ENCODE measurements at places on chromosomes 12 and 14. TPM values are rescaled to one million over a fixed set of nuclear protein-coding genes. Genes with fewer than 3 reads are reported as not detected.

Gene SLC6A15
- 0.12 TPM for total RNA-seq

Gene RNASE2
- total RNA-seq: not detected

Gene TRPV4
- total RNA-seq: not detected

Gene CMTM5
- not detected for total RNA-seq

Gene SLC5A8
- not detected for total RNA-seq
